ENCODE measurements at places on chromosomes 3 and 15.

GRCh38 chr15:45187894-45188830 is at the start of gene SHF:
TSS of gene SHF (minus strand) at chr15:45187966. CDS start at chr15:45187951, 15 bp downstream.
- DNase-seq, result peak; percentile 77

GRCh38 chr3:194638991-194639605 is 5.9 kb upstream of the TMEM44 start:
- no peak for DNase-seq

- peak; percentile 38 for DNase-seq
These were observed 80.6 kb downstream of the ULK4 start for GRCh38 chr3:41881233-41881821.

DNA sequence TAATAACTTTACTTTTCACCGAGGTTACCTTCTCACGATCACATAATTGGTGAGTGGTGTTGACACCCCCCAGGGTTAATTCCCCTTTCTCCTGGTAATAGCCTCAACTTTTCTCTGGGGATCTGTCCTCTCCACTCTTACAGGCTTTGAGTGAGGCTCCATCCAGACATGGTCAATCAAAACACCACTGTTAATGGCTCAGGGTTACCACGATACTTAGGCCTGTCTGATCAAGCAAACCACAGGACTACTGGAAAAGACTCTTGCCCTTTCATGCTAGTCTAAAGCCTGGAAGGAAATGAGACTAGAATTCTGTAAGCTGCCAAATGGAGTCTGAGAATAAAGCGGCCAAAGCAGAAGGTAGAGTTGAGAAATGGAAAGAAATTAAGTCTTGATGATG is 56.5 kb upstream of the STT3B start:
- no peak for DNase-seq

DNA sequence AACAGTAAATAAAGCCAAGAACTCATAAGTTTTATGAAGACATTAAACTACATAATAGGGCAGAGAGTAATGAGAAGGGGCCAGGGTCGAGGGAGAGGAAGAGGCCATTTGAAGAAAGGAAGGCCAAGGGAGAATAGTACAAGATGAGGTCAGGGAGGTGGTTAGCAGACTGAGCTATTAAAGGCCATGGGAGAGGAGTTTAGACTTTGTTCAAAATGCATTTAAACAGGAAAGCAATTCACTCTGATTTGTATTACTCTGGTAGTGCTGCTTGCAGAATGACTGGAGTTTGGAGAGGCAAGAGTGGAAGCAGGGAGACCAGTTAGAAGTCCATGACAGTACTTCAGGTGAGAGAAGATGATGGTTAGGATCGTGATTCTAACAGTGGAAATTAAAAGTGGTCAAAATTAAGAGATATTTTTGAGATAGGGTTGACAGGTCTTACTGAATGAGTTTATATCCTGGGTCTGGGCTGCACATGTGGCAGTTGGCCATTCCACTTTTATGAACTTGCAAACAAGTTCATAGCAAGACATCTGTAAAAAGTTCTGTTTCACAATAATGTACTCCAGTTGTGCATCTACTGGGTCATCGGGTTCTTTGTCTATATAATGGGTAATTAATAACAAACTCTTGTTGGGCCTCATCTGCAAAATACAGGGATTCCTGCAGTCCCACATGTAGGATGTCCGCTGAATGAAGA is 16.3 kb downstream of the PPP2R3A start:
- DNase-seq, result no peak

- DNase-seq, result no peak
These were observed 13.6 kb upstream of the GP9 start for GRCh38 chr3:129046732-129047552.

DNA sequence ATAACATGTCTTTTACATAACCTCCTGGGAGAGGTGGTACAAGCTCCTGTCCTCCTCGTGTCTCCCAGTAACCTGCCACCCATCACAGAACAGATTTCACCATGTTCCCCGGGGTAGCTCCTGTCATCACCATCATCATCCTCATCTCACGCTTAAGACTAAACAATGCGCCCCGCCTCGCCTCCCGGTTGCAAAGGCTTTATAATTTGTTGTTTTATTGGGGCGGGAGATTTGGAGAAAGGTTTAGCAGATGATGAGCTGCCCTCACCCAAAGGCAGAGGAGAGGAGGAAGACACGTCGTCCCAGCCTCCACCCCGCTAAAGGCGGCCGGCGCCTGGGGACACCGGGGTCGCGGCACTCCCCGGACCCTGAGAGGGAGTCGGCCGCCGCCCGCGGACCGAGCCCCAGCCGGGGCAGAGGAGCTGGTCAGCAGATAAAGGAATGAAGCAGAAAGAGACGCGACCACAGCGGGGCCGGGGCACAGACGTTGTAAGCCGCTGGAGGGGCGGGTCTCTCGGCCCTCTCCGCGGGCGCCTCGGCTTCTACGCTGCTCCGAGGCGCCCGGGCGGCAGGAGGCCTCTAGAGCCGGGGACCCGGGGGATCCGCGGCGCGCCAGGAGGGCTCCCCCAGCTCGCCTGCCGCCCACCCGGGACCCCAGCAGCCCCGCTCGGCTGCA is 589 bp downstream of the HERC1 start:
- peak; percentile 11 for DNase-seq

DNA sequence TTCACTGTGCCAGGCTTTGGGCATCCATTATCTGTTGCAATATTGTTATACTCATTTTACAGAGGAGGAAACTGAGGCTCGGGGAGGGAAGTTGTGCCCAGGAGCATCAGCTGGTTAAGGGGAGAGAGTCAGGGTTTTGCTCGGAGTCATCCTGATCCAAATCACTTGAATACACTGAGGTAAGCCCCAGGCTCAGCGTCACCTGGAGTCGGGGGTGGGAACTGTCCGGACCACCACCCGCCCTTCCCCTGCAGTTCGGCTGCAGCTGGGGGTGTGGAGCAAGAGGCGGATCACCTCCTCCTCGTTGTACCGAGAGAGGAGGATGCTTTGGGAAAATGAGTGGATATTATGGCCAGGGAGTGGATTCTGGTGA is 646 bp downstream of the HRH1 start:
- no peak for DNase-seq

Data from Ammon's horn (tissue), 1 donor.